Activated naive CD8-positive, alpha-beta T cell treated with anti-CD3 and anti-CD28 coated beads, Interleukin-2, amount 10 ng/mL, durations not matched to agents 7 days and 5 days (primary cell): ENCODE measurements at places on chromosomes 2 and 18.

DNA sequence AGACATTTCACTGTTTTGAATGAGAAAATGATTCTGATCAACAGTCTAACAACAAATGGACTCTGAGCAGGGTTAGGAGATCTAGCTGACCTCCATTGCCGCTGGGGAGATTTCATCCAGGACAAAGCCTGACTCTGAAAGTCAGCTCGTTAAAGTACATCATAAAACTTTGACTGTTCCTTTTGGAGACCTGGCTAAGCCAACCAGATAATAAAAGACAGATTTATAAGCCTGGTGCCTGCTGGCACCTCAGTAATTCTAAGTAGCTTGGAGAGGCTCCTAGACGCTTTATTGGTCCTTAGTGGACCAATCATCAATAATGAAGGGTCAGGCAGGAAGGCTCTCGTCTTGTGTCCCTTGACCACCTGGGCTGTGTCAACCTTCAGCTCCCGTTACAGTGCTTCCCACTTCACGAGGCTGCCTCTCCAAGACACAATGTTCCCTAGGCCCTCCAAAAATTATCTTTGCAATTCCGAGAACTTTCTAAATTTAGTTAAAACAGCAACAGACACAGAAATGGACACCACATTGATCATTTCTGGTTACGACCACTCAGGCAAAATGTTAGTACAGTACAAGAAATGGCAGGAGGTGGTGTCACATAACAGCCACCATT, 47.9 kb upstream of the PMAIP1 start:
- DNase-seq = no peak

DNA sequence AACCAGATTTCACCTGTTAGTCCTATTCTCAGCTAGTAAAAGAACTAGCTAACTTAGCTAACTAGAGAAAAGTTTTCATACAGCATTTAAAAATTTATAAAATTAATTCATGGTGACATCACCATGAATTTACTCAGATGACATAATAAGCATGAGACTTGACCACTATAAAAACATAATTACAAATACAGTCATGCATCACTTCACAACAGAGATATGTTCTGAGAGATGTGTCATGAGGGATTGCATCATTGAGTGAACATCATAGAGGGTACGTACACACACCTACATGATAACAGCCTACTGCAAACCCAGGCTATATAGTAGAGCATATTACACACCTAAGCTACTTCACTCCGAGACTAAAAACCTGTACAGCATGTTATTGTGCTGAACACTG, 481.3 kb upstream of the CHAC2 start:
- no peak for DNase-seq

DNA sequence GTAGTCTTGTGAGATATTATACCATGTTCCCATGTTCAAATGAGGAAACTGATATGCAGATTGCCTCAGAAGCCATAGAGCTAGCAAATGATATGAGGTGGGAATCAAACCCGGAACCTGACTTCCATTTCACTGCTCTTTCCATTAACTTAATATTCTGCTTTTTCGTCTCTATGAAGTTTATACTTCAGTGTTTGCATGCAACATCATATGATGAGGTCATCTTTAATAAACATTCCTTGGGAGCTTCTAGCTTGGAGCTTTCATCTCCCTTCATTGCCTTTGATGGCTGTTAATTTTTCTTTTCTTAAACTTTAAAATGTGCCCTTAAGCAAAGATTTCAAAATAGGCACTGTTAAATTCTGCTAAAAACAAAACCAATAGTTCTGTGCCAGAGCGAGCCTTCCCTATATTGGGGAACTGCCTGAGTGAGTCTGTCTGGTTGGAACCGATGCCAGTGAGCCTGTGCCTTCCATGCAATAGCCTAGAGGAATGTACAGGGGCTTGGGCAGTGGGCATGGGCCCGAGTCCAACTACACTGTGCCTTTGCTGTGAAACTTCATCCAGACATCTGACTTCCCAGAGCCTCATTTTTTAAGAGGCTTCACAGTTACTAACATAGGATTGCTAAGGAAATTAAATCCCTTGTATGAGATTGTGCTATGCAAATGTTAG, 91.1 kb upstream of the TMEM200C start:
- DNase-seq = no peak

DNA sequence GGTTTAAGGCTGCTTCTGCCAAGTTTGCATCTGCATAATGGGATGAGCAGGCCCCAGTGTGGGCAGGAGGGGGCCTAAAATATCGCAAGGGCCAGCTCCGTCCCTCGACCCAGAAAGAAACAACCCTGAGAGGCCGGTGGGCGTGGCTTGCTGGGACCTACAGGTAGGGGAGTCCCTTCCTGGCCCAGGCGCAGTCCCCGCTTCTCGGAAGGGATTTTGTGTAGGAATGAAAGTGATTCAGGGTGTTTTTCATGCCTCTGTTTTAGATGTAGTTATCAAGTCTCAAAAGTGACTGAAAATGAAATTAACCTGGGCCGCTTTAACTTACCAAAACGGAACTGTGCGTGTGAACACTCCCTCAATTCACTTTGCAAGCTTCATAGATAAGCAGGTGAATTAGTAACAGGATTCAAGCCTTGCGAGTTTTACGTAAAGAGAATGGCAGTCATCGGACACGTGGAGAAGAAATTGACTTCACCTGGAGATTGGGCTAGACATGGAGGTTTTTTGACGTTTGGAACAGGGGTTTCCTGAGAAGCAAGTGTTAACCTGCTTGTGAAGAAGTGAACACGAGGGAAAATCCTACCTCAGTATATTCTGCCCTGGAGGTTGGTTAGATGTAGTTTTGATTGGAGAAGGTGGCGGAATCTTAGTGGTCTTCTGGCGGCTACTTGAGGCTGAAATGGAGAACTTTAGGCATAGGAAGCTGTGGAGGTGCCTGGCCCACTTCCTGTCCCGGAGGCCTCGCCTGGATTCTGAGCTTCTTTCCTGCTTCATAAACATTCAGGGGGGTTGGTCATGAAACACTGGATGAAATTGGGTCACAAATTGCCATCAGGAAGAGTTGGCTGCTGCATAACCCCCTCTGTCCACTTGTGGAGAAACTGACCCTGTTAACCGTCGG, 1.7 kb downstream of the NCK2 start:
- DNase-seq = peak; percentile 79
